Activated CD4-positive, alpha-beta T cell treated with anti-CD3 and anti-CD28 coated beads, Interleukin-2, Interleukin-6, amounts not matched to agents 100 ng/mL and 50 ng/mL, durations not matched to agents 16 hours and 8 hours (primary cell): ENCODE measurements at places on chromosomes 1 and 21.

- no peak for DNase-seq
Measured at GRCh38 chr21:42505090-42505726, 8.4 kb upstream of the SLC37A1 start.

DNA sequence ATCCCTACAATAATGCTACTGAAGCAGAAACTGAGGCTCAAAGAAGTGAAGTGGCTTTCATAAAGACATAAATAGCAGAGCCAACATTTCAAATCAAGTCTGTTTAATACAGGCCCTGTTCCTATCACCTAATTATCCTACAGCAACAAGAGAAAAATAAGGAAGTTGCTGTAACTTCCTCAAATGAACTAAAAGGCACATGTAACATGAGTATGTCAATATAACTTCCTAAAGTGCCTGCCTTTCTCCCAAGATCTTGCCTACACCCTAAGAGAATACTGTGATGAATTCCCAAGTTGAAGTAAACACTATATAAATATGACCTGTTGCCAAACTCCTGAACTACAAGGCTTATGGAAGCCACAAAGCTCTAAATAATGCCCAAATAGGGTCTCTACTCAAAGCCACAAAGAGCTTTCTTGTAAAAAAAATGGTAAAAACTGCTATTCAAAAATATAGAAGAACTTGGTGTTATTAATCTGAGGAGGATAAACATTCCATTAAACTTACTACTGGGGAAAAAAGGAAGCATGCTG, 8.6 kb downstream of the BEND5 start:
- DNase-seq = no peak

DNA sequence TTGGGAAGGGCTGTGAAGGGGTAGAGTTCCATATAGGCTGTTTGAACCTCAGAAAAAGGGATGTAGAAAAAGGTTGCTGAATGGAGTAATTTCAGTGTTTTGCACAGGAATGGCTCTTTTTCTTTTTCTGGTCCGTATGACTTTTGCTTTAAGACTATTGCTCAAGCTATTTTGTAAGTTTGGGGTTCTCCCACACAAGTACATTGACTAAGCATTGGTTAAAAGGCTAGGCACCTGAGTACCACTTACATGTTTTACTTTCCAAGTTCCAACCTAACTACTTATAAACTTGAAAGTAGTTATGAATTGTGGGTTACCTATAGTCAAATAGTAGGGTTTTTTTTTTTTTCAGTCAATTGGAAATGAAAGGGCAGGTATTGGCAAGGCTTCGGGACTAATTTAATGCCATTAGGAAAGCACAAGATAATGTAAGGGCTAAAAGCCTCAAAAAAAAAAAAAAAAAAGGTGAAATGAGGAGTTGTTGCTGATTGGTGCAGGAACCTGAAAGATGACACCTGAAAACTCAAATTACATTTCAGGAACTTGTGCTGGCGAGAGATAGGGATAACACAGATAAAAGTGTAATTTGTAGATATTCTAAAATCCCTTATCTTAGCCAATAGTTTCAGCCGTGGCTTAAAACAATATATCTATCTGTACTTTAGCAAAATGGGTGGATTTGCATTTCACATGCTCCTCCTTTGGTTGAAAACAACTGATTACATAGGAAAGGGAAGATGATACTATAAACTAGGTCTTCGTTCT, 209.5 kb downstream of the RPS6KC1 start:
- DNase-seq = no peak

GRCh38 chr1:210624722-210625121, 296.0 kb downstream of the HHAT start:
- no peak for DNase-seq

GRCh38 chr1:9181990-9182783, 52.4 kb upstream of the H6PD start:
- DNase-seq = no peak

GRCh38 chr21:38478782-38479181, 19.5 kb downstream of the ERG start:
- peak; percentile 16 for DNase-seq

GRCh38 chr1:211639475-211640300, 35.7 kb downstream of the NEK2 start:
- no peak for DNase-seq

- no peak for DNase-seq
Measured at GRCh38 chr1:214989341-214989740, 93.2 kb upstream of the KCNK2 start.

DNA sequence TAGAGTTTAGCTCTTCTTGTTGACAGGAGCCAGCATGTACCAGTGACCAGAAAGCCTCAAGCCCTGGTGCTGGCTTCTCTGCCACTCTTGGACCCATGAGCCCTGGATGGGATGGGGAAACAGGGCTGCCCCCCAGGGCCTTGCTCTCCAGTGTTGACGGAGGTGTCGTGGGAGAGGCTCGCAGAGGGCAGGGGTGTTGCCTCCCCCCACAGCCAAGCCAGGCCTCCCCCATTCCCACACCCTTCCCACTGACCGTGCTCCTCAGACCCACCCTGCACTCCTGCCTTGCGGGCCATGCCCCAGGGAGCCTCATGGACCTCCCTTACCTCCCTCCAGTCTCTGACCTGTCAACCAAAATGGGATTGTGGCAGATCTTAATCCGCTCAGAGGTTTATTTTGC, 123.8 kb upstream of the COL6A1 start:
- no peak for DNase-seq

DNA sequence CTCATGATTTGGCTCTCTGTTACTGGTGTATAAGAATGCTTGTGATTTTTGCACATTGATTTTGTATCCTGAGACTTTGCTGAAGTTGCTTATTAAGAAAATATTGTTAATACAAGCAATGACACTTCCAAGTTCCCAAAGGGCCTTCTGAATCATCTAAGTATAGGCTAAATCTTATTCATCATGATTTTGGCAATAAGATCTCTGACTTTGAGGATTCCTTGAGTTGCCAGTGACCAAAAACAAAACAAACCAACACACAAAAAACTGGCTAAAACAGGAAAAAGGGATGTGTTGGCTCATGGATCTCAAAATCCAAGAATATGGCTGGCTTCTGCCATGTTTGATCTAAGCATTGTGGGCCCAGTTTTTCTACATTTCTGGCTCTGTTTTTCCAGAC, 163.4 kb downstream of the HHIPL2 start:
- DNase-seq = no peak
